ENCODE measurements at places on chromosomes 5 and 9.

- DNase-seq, result no peak
Measured at GRCh38 chr5:133906303-133906702, 62.1 kb downstream of the C5orf15 start.

- DNase-seq, result no peak
Measured at GRCh38 chr5:97167435-97167834, 15.6 kb downstream of the RIOK2 start.

DNA sequence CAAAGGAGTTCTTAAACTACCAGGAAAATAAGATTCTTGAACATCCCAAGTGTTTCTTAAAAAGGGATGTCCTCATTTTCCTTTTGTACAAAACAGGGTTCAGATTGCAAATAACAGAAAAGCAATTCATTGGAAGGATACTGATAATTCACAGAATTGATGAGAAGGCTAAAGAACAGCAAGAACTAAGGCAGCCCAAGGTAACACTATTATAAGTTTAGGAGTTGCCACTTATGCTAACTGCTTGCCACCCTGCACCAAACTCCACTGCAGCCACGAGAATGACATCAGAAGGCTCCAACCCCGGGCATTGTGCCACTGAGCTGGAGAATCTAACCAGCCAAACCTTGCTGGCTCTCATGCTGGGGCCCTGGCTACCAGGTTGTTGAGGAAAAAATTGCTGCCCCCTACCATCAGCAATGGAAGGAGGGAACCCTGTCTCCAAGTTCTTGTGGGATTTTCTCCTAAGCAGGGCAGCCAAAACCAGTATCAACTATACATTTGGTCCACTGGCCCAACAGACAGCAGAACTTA, 123.4 kb downstream of the ARL15 start:
- no peak for DNase-seq

DNA sequence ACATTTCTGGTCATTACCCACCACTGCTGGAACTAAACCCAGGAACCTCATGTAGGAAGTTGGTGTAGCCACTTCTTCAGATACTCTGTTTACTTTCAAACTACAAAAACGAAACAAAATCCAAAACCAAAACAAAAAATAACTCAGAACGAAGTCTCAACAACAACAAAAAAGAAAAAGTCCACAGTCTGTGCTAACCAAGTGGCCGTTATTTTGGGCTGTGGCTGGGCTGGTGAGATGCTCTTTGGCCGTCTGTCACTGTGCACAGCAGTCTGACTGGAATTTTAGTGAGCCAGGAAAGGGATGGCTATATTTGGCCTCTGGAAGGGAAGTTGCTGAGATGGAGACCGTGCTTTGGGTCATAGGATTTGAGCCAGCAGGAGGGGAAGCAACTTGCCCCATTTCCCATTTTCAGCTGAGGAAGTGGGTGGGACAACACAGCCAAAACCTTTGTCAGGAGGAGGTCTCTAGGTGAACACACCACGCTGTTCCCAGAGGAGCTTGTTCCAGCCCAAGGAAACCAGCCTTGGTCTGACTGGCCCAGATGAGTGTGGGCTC, 334.1 kb downstream of the ZSWIM6 start:
- no peak for DNase-seq

GRCh38 chr5:172919525-172920446, 39.4 kb upstream of the RPL26L1 start:
- DNase-seq, result no peak

- DNase-seq, result no peak
Measured at GRCh38 chr5:60636001-60636400, 64.0 kb downstream of the DEPDC1B start.

DNA sequence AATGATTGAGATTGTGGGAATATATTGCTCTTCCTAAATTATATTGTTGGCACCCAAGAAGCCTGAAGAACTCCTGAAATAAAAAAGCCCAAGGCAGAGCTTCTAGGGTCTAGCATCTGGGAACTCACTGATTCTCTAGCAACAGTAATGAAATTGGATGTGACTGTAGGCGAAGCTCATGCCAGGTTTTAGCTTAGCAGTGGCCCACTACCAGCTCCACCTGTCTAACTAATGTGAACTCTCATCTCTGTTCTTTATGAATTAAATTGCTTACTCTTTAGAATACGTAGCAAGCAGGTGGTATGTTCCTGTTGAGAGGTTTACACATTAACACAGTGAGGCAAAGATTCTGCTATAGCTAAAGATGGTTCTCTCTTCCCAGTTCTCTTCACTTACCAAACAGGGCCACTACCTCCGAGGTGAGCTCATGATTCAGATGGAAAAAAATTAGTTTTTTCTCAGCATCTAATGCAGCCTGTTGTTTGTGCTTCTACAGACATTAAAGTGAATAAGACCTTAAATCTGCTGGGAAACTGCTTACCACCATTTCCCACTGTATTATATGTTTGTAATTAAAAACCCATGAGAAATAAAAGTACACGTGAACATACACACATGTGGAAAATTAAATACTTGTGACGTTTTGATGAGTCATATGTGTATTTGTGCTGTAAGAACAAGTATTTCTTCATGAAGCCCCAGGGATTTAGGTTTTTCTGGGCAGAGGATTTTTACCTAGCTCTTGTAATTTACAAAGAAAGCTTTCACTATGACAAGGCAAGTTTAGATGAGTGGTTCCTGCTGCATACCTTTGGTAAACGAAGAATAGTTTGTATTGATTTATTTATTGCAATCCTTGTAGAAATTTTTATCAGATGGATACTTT, 360.1 kb downstream of the KDM4C start:
- no peak for DNase-seq

DNA sequence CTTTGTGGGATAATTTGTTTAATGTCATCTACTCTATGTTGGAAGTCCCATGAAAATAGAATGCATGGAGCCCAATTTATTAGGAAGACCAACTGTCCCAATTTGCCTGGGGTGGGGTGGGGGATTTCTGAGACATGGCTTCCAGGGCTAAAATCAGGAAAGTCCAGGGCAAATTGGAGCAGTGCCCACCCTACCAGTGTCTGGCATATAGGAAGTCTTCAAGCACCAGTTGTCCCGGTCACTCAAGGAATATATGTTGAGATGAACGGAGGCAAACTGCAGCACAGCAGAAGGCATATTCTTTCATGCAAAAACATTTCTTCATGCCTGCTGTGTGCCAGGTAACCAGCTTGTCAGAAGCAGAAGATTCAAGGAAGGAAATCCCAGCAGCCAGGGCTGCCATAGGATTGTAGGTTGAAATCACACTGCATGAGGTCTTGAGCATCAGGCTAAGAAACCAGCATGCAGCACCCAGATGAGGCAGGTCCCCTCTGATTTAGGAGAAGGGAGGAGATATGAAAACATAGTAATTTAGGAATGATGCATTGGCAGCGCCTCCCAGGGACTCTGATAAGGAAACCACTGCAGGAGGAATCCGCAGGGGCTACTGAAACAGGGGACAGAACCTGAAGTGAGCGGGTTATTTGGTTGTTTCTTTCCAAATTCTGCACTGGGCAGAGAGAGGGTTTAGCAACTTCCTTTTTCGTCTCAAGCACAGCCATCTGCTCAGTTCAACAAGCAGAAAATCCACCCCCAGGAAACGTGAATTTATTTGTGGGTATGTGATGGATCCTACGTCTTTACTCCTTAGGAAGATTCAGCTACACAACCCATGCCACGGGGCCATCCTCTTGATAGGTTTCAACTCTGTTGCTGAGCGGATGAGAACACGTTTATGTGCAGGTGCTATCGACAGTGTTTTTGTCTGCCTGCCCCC, 112.6 kb upstream of the CPEB4 start:
- no peak for DNase-seq

DNA sequence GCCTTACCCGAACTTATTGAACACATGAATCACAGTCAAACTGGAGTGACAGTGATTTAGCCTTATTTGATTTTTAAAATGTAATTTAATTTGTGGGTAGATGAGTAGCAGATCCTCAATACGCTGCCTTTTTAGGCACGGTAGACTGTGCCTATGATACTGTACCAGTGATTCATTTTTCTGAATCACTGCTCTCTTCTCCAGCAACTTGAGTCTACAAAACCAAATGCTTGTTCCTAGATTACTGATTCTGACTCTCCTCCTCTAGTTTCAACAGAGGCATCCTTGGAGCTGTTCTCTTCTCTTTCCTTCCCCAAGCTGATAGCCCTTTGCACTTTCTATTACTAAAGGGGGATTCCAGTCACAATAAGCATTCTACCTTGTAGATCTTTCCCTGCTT, 94.3 kb upstream of the IL7R start:
- no peak for DNase-seq

GRCh38 chr5:62305715-62306322, at the start of gene KIF2A:
KIF2A (plus strand) TSS chr5:62306206; CDS start chr5:62306473, 267 bp downstream.
- DNase-seq, result peak; percentile 76

GRCh38 chr5:50967563-50968355, 301.3 kb downstream of the PARP8 start:
- DNase-seq, result no peak

- peak; percentile 59 for DNase-seq
Measured at GRCh38 chr5:143405063-143405848, 1.8 kb upstream of the NR3C1 start.

- DNase-seq, result no peak
Measured at GRCh38 chr5:39696672-39697398, 272.1 kb upstream of the DAB2 start.

- DNase-seq, result no peak
Measured at GRCh38 chr5:136166909-136167308, 26.1 kb downstream of the SMIM32 start.

DNA sequence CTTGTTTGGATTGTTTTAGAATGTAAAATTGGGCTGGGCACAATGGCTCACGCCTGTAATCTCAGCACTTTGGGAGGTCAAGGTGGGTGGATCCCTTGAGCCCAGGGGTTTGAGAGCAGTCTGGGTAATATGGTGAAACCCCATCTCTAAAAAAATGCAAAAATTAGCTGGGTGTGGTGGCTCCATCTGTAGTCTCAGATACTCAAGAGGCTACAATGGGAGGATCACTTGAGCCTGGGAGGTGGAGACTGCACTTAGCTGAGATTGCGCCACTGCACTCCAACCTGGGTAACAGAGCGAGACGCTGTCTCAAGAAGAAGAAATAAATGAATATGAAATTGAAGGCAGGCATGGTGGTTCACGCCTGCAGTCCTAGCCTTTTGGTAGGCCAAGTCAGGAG, 21.3 kb downstream of the MAML1 start:
- no peak for DNase-seq

- no peak for DNase-seq
Measured at GRCh38 chr9:134178394-134178767, 14.0 kb upstream of the RNU6ATAC start.

- DNase-seq, result no peak
Measured at GRCh38 chr9:127935765-127936221, 1.9 kb downstream of the DPM2 start.

DNA sequence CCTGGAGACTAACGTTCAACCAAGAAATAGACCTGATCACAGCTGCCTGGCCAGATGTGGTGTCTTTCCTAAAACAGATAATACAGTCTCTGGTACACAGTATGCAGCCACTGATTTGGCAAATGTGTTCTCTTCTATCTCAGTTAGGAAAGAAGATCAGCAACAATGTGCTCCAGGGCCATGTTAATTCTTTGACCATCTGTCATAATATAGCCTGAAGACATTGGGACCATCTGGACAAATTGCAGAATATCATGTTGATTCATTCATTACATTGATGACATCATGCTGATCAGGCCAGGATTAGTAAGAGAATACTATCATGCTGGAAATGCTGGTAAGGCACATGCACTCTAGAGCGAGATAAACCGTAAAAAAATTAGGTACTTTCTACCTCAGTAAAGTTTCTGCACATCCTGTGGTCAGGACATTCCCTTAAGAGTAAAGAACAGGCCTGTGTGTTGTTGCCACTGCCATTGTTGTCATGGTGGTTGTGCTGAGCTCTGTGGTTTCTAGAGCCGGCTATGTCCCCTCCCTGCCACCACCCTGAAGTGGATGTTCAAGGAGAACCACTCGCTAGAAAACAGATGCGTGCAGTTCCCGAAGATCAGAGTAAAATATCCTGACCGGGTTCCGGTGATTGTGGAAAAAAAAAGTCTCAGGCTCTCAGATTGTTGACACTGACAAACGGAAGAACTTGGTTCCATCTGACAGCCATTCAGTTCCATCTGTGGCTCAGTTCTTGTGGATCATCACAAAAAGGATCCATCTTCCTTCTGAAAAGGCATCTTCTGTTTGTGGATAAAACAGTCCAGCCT, 6.4 kb upstream of the JMY start:
- no peak for DNase-seq

- DNase-seq, result no peak
Measured at GRCh38 chr9:15249981-15250380, 57.0 kb downstream of the TTC39B start.

GRCh38 chr9:110047232-110047954, 160.6 kb downstream of the C9orf152 start:
- DNase-seq, result no peak

- peak; percentile 18 for DNase-seq
Measured at GRCh38 chr5:134917070-134917815, 12.3 kb downstream of the PCBD2 start.

DNA sequence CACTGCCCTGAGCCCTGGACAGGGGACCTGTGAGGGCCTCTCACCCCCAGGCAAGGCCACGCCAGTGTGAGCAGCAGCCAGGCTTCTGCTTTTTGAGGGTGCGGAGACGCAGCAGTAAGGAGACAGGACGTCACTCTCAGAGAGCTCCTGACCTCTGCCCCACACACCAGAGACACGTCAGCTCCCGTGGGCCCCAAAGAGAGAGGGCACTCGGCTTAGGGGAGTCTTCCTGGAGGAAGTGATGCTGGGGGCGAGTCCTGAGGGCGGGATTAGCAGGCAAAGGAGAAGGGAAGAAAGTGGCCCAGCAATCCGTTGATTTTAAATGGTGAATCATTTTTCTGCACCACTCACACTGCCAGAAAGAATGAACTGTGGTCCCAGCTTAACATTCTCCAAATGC, 24.0 kb upstream of the SLC9A3 start:
- no peak for DNase-seq

GRCh38 chr5:67549296-67549618, 352.7 kb upstream of the CD180 start:
- DNase-seq, result no peak

- DNase-seq, result no peak
Measured at GRCh38 chr9:26243029-26243697, 564.9 kb upstream of the TUSC1 start.

- DNase-seq, result no peak
Measured at GRCh38 chr5:35947085-35947484, 8.7 kb upstream of the CAPSL start.

DNA sequence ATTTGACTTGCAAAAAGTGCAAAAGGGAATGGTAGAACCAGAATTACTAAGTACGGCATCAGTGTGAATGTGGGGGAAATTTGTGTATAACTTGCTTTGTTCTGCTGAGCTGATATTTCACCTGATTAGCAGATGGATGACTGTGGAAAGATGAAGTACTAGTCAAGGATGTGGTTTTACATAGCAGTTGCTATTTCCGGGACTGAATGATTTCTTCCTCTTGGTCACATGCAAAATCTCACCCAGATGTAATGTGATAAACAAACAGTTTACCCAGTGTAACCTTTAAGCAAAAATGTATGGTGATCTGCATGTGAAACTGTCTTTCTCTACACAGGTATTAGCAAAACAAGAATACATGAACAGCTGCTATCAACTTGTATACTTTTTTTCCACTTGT, 46.1 kb downstream of the DCP2 start:
- DNase-seq, result no peak

GRCh38 chr5:34731435-34732232, 75.5 kb downstream of the RAI14 start:
- DNase-seq, result peak; percentile 76

GRCh38 chr9:90078988-90079421, 474.2 kb downstream of the GADD45G start:
- DNase-seq, result no peak

All from HepG2 (cell line).